Dermis microvascular lymphatic vessel endothelial cell (primary cell): ENCODE measurements at places on chromosomes 5 and 9. TPM values are rescaled to one million over a fixed set of nuclear protein-coding genes. Genes with fewer than 3 reads are reported as not detected.
A peak's percentile ranks its signal among the peaks of the same experiment; 100 is the strongest.

- DNase-seq, result no peak
These were observed 126.0 kb upstream of the FAM120A start for GRCh38 chr9:93325307-93326035.

DNA sequence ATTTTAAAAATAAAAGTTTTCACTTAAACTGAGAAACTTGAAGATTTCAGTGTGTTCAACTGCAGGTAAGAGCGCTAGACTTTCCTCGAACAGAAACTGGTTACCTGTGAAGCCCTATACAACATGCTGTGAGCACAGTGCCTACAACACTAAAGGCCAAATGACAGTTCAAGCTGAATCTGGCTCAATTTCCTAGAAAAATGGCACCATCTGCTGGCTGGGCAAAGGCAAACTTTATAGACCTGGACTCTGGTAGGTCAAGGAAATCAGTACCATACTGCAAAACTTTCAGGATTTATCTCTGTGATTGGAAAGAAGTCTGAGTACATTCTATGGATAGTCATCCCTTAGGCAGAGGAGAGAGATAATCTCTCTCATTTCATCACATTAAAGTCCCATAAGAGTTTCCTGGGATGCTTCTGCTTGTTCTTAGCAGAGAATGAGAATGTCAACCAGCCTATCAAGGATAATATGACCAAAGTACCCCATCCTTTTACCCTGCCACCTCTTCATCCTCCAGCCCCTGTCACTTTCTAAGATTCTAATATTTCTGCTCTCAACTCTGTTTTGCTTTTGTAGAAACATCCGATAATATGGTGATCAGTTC lies 31.8 kb upstream of the FOXB2 start:
- DNase-seq, result peak; percentile 6

The PLCXD3 gene
- 0.38 and 0.64 TPM in 2 replicates for total RNA-seq

The SHB gene
- total RNA-seq, result 14.1 and 19.8 TPM in 2 replicates

- no peak for DNase-seq
These were observed 39.0 kb upstream of the BARX1 start for GRCh38 chr9:93994132-93994531.

The ANKRD31 gene
- under 0.01 TPM in 1 of 2 replicates, not detected in the other for total RNA-seq

DNA sequence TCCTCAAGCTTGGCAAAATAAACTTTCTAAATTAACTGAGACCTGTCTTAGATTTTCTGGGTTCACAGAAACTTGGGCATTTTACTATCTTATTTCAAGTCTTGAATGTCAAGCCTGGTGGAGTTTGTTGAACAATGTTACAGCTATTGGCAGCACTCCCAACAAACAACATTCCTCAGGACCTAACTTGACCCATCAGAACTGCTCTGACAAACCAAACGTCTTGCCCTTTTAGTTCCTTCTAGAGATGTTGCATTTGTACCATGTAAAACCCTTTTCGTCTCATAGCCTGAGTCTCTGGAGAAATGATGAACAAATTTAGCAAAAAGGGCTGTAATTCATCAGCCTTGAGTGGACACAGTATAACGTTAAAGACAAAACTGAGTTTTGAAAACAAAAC lies 51.1 kb downstream of the GNA14 start:
- peak; percentile 40 for DNase-seq

- no peak for DNase-seq
These were observed 180.4 kb downstream of the GAS1 start for GRCh38 chr9:86766912-86767311.

The IRX1 gene
- total RNA-seq, result not detected in 2 replicates

- no peak for DNase-seq
These were observed 28.7 kb downstream of the GTF3C4 start for GRCh38 chr9:132698989-132699388.

- peak; percentile 27 for DNase-seq
These were observed 113.8 kb upstream of the ANKRD55 start for GRCh38 chr5:56346741-56347535.

DNA sequence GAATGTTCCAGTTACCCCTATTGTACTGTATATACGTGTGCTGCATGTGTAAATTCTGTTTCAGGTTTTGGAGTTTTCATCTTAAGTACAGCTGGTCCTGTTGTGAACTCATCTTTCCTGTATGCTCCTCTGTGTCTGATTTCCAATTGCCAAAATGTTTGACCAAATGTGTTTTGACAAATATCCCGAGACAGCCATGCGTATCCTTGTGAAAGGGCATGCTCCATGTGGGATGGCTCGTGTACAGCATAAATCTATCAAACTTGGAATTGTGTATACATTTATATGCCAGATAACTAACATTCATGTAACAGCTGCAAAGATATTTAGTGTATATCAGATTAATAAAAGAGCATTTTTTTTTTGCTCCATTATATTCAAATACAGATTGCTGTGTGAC lies 69.5 kb upstream of the IQGAP2 start:
- DNase-seq, result no peak

- no peak for DNase-seq
These were observed 25.6 kb upstream of the ANKRD33B start for GRCh38 chr5:10538103-10538788.

DNA sequence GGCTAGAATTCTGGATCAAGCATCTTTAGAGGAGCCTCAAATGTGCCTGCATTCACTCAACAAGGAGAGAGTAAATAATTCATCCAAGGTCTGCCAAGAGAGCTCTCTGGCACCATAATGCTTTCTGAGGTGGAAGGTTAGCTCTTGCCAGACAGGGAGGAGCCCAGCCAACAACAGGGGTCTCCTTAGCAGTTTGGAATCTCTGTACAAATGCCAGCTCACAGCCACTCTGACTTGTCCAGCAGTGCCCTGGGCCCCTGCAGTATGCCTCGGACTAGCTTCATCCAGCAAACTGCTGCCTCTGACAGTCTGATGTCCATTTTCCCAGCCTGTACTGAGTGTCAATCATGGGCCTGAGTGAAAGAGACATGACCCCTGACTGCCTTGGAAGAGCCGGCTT lies 127.2 kb upstream of the SLC44A1 start:
- no peak for DNase-seq

The ADAM19 gene
- 35.0 and 48.8 TPM in 2 replicates for total RNA-seq

GRCh38 chr9:3205421-3206095 lies 320.2 kb downstream of the RFX3 start:
- no peak for DNase-seq

DNA sequence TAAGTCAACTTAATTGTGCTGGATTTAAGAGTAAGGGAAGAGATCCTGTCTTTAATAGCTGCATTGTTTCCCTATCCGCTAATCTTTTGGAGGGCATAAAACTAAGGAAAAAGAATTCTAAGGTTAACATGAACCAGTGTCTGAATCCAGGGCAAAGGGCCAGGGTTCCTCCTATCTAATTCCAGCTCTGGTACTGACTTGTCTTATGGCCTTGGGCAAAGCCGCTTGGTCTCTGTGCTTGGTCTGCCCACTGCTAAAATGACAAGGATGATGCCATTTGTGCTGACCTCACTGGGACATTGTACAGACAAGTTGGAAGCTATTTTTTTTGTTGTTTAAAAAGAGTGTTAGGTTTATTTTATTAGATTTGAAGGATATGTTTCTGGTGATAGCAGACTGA lies 334.7 kb upstream of the PIK3R1 start:
- DNase-seq, result no peak

- DNase-seq, result no peak
These were observed 14.6 kb upstream of the RNF183 start for GRCh38 chr9:113317777-113318176.

- DNase-seq, result no peak
These were observed 30.7 kb downstream of the OR2V1 start for GRCh38 chr5:181100121-181100875.

- peak; percentile 65 for DNase-seq
These were observed 10.2 kb downstream of the C9orf50 start for GRCh38 chr9:129610473-129611306.

DNA sequence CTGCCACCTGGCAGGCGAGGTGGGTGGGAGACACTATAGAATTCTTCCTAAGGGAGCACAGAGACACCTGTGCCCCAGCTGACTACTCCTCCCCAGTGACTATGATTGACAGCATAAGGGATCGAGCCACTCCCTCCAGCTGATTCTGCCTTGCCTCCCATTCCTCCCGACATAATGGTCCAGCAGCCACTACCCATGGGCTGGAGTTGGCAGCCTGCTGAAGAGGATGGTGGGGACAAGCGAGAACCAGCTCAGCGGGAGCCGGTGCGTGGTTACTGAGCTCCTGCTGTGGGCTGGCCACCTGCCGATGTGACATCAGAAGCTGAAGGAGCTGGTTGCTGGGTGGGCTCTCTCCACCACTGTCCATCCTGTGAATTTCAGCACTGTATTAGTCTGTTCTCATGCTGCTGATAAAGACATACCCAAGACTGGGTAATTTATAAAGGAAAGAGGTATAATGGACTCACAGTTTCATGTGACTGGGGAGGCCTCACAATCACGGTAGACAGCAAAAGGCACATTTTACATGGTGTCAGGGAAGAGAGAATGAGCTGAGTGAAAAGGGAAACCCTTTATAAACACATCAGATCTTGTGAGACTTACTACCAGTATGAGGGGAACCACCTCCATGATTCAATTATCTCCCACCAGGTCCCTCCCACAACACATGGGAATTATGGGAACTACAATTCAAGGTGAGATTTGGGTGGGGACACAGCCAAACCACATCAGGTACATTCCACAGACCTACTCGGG lies 12.1 kb upstream of the NCS1 start:
- DNase-seq, result no peak

The RALGPS1 gene
- total RNA-seq, result 2.1 and 3.9 TPM in 2 replicates

The DCAF10 gene
- 12.3 and 23.4 TPM in 2 replicates for total RNA-seq

DNA sequence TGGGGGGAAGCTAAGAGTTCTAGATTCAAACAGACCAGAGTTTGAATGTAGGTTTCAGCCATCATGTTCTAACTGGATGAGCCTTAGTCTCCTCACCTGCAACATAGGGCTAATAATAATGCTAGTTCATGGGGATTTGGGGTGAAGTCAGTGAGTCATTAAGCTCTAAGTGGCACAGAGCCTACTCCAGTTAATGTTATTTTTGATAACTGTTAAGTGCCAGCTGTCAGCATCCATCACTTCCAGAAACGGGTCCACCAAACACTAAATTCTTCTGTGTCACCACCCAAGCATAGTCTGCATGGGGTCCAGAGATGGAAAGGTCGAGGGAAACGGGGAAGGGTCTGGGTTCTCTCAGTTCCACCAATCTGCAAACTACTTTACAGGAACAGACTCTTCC lies 1.8 kb upstream of the TSC1 start:
- DNase-seq, result no peak

GRCh38 chr5:143541943-143542797 lies 138.7 kb upstream of the NR3C1 start:
- DNase-seq, result no peak

- DNase-seq, result no peak
These were observed 69.2 kb upstream of the FBXW11 start for GRCh38 chr5:172075656-172076055.

DNA sequence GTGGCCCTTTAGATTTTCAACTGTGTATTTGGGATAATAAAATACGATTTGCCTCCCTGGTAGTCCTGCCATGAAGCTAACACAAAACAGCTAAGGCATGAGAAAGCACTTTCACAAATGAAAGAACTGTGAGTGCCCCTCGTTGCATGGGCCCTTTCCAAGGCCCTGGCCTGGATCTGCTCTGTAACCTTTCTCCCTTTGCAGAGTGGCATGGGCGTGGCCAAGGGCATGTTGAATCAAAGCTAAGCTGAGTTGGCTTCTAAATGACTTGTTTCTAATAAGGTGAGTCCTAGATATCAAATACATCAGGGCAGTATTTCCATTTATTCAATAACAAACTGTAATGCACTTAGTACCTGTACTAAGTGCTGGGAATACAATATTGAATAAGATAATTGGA lies 78.7 kb upstream of the PTPN3 start:
- no peak for DNase-seq

DNA sequence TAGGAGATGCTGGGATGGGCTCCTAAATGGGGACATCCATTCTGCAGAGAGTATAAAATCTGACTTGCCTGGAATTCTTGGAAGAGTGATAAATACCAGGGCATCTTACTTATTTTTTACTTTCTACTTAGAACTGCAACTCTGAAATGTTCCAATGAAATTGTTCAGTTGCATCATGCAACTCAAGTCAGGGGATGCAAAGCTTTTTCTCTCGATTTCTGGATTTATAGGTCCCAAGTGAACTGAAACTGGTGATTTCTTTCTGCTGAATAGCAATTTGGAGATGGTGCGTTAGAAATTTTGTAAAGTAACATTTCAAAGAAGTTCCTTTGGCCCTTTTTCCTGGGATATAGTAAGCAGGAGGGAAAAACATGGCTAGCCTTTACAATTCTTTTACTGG lies 238.4 kb upstream of the CD180 start:
- DNase-seq, result no peak
